ENCODE measurements at places on chromosomes 13 and 19.
A peak's percentile ranks its signal among the peaks of the same experiment; 100 is the strongest.

DNA sequence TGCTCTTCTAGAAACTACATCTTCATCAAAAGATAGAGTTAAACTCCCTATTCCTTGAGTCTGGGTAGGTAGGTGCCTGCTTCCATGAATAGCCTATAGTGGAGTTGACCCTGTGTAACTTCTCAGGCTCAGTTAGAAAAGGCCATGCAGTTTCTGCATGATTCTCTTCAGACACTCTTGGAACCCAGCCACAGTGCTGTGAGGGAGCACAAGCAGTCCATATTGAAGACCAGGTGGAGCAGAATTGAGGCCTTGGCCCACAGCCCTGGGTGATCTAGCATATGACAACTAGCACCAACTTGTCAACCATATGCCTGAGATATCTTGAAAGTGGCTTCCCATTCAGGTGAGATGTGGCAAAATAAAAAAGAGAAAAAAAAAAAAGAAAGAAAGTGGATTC, 10.3 kb upstream of the PAN3 start:
- no peak for DNase-seq

- DNase-seq: no peak
These were observed 196.6 kb downstream of the UQCRFS1 start for GRCh38 chr19:29016353-29016752.

- DNase-seq: no peak
These were observed 851 bp downstream of the ZNF320 start for GRCh38 chr19:52896431-52897137.

DNA sequence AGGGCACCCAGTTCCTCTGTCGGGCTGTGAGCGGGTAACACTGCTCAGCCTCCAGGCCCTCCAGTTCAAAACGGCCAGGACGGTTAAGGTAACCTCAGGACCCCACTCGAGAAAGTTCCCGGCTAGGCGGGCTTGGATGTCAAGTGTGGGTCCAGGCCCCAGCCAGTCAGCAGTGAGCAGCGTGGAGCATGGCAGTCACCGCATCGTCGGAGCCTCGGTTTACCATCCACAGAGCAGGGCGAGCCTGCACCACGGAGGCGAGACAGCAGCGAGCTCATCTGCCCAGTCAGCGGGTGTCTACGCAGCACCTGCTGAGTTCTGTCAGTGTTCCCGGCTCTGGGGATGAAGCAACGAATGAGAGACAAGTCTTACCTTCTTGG, 8.0 kb upstream of the CNOT3 start:
- no peak for DNase-seq

GRCh38 chr19:4455719-4456475, 1.7 kb downstream of the UBXN6 start:
- no peak for DNase-seq

DNA sequence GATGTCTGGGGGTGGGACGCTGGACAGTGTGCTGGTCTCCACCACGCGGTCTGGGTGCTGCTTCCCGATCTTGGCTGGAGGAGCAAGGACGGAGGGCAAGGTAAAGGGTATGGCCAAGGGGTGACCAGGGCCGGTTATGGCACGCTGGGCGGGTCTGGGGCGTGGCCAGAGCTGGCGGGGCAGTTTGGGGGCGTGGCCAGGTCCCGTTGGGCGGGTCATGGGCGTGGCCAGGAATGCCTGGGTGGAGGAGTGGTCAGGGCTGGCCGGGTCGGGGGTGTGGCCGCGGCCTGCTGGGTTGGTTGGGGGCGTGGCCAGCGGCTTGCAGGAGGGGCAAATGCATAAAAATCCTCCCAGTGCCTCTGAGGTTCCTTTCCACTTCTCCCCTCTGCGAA, 19.2 kb downstream of the GPX4 start:
- DNase-seq: peak; percentile 63

- DNase-seq: no peak
These were observed 397.7 kb downstream of the GPC6 start for GRCh38 chr13:93624311-93624777.

GRCh38 chr19:32682317-32682716, 6.7 kb downstream of the RGS9BP start:
- DNase-seq: no peak

DNA sequence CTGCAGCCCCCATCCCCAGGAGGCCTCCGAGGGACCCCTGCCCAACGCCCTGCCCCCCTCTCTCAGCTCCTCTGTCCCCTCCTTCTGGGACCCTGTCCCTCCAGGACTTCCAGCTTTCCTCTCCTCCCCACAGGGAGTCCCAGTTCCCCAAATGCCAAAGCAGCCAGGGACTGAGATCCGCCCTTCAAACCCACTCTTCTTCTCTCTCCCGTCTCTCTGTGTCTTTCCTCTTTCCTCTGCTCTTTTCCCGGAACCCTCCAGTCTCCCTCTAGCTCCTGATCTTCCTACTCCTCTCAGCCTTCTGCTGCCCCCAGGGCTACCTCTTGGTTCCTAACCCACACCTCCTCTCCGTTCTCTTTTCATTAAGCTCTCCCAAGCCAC, 377 bp downstream of the CA11 start:
- no peak for DNase-seq

DNA sequence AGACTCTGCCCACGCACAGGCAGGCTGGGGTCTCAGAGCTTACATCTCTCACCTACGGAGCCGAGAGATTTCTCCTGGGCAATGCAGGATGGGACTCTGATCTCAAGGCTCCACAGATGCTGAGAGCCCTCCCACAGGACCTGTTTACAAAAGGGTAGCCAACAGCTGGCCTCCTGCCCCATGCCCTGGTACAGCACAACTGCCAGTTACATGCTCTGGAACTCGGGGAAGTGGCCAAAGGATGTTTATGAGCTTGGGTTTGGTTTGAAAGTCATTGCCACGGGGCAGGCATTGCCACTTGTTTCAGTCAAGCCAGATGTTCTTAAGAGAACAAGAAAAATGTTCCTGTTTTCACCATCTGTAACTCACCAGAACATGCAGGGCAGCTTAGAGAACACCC, 3.5 kb downstream of the DHRS12 start:
- no peak for DNase-seq

GRCh38 chr13:37241786-37242185, 136.3 kb upstream of the CSNK1A1L start:
- DNase-seq: no peak

GRCh38 chr19:1626417-1627010, 21.3 kb upstream of the UQCR11 start:
- DNase-seq: no peak

DNA sequence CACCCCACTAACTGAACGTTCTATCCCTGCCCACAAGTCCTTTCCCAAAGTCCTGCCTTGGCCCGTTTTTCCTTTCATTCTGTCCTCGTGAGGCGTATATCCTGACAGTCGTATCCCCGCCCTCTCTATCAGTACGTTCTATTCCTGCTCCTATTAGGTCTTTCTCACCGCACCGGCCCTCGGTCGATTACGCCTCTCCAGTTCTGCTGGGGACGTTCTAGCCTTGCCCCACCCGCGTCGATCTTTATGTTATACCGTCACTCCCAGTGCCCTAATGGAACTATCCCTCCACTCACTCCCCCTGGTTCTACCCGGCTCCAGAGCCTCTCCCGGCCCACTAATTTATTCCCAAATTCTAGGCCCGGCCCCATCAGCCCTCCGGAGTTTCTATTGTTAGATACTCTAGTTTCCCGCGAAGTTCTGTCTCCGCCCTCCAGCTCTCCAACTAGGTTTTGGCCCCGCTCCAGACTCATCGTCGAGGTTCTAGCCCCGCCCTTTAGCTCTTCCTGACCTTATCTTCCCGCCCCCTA, 2.0 kb downstream of the PLAUR start:
- no peak for DNase-seq

DNA sequence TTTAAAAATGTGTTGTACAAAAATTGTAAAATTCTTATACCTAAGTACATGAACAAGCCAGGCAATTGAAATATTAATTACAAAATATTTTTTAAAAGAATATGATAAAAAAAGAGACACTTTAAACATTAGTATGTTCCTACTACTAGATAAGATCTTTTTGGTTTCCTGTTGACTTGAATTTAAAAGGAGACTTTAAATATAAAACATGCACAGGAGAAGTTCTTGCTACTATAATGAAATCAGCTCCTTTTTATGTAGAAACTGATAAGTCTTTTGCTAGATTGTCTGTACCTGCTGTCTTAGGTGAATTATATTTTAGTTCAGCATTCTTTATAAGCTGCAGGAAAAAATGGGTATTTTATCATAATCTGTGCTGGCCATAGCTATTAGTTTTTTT, 140.2 kb downstream of the TNFSF13B start:
- no peak for DNase-seq

All from stimulated activated CD4-positive, alpha-beta T cell treated with anti-CD3 and anti-CD28 coated beads, Interleukin-1b, Interleukin-23, amount 100 ng/mL, for 24 hours (primary cell).